Stimulated activated CD4-positive, alpha-beta T cell treated with anti-CD3 and anti-CD28 coated beads, Interleukin-1b, Interleukin-23, amount 100 ng/mL, for 24 hours (primary cell): ENCODE measurements at places on chromosomes 2 and 18.

DNA sequence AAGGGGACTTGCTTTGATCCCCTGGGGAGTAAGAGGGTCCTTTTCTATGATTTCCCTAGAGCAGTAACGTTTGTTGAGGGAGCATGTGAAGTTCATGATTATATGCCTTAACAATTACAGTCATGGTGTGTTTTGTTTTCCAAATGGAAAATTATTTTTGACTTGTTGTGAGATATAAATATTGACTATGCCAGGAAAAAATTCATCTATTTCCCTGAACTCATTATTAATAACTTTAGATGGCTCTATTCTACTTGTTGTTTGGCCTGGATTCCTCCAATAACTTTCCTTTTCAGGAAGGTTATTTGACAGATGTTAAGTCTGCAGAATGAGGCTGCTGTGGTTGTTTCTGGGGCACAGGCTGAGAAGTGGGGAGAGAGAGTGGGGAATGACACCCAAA is 72.1 kb upstream of the LMAN1 start:
- no peak for DNase-seq

GRCh38 chr2:96097951-96098823 is 18.2 kb downstream of the ADRA2B start:
- no peak for DNase-seq

GRCh38 chr2:171479154-171479814 is 43.0 kb upstream of the CYBRD1 start:
- no peak for DNase-seq

DNA sequence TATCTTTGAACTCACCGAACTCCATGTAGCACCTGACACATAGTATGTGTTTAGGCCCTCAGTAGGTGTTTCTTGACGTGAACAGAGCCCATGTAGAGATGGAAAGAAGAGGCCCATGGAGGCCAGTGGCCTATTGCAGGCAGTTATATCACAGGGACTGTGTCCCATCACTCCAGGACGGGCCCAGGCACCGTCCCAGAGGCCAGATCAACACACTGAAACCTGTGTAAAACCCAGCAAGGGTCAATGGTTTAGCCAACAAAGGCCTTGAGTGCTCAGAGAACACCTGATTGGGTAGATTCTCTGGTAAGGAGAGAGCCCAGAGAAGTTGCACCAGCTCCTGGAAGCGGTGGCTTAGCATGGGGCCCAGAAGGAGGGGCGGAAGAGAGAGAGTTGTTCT is 82.8 kb downstream of the INHBB start:
- no peak for DNase-seq

DNA sequence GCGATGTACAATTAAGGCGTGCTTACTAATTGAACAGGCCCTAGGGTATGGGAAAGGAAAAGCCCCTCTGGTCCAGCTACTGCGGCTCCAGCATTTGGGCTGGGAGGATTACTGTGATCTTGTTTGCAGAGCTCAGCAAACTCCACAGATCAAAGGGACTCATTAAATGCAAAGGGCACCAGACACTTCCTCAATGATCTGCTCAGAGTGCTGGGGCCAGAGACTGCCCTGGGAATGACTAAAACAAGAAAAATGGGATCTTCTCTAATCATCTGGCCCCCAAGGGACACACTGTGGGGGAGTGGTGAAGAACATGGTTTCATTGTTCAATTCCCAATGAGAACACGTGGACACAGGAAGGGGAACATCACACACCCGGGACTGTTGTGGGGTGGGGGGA is 85.0 kb downstream of the MARCHF4 start:
- DNase-seq, result no peak

DNA sequence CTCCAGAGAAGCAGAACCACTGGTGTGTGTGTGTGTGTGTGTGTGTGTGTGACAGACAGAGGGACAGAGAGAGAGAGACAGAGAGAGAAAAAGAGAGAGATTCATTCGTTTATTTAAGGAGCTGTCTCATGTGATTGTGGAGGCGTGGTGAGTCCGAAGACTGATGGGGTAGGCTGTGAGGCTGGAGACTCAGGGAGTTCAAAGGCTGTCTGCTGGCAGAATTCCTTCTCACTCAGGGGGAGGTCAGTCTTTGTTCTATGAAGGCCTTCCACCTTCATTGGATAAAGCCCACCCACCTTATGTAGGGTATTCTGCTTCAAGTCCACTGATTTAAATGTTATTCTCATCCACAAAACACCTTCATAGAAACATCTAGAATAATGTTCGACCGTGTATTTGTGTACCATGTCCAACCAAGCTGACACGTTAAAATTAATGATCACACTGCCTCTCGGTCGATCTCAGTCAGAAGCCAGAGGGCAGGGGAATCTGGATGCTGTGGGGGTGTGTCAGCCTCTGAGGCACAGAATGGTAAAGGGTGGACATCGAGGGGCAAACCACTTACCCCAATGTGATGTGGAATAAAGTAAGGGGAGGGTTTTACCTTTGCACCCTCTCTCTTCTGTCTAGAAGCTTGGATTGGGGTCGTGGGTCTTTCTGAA is 275.6 kb downstream of the SLC4A3 start:
- DNase-seq, result no peak

- DNase-seq, result no peak
Observed at GRCh38 chr2:217783243-217783642, 219.6 kb downstream of the TNS1 start.

DNA sequence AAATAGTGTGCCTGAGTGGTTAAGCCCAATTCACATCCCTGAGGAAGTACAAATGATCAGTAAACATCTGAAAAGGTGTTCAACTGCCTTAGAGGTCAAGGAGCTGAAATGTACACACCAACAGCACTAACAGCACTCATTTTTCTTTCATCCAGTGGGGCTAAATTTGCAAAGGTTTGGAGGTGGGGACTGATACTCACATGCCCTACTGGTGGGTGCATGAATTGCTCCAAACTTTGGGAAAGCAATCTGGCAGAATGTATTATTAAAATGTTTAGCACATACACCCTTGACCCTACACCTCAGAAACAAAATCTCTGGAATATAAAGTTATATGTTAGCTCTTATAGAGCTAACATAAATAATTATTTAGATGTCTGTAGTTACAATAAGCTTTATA is 19.0 kb upstream of the FAM178B start:
- DNase-seq, result no peak

DNA sequence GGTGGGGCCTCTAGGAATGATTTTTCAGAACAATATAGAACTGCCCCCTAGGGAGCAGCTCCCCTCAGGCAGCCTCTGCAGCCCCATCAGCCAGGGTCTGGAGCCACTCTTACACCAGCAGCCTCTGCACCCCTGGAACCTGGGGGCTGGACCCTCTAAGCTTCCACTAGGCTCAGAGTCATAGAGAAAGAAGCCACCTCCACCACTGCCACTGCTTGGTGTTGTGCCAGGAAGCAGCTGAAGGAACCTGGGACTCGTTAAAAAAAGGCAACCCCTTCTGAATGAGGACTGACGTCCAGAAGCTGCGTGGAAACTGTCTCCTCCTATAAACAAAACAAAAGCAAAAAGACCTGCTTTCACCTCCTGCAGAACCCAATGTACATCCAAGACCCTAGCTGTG is 98.1 kb upstream of the HS6ST1 start:
- DNase-seq, result no peak

- no peak for DNase-seq
Observed at GRCh38 chr2:231931481-231931915, 5.3 kb upstream of the NPPC start.

DNA sequence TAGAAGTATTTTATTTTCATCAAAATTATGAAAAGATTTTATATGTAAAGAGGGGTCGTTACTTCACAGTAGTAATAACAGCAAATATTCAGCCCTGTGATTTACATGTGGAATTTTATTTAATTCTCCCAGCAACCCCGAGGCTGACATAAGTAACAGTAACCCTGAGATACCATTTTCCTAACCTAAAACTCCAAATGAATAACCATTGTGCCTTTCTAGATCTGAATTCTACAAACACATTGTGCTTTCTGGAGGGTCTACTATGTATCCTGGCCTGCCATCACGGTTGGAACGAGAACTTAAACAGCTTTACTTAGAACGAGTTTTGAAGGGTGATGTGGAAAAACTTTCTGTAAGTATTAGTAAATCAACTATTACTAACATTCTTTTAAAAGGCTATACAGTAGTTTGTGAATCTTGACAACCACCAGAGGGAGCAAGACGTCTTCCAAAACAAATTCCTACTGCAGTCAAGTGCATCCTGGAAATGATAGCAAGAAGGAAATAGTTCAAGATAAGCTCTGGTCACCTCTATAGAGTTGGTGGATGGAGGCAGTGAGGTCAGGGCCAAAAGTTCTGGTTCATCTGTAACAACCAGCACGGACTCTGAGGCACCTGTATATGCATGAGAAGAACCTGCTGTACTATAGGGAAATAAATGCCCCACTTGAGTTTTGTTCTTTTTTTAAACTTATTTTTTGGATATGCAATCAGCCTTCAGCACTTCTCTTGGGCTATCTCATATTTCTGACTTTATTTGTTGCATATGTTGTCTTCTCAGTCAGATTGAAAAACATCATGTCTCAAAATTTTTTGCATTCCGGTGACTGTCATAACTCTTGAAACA is 37.4 kb downstream of the ACTR2 start:
- DNase-seq, result no peak

GRCh38 chr2:18262601-18263000 is 297.9 kb downstream of the RDH14 start:
- DNase-seq, result no peak

DNA sequence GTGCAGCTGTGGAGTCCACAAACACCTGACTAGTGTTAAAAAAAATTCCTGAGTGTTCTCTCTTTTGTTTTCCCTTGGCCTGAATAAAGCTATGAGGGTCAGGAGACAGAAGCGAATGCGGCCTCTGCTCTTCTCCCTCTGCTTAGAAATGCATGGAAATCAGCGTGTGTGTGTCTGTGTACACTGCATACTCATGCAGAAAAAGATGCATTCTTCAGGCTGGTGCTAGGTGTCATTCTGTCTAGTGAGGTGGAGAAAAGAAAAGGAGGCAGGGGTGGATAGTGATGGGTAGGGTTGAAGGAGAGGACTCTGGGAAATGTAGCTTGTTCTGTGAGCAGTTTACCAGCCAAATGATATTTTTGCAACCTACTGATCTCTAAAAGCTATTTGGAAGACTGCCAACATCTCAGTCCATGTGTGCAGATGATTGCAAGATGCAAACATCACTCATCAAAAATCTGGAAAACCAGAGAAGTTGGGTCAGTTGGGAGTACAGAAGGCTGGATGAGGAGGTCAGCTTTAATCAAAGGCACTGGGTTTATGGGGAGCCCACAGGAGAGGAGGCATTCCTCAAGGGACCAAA is 177.7 kb downstream of the INSIG2 start:
- DNase-seq, result no peak
